Hypothalamus (tissue), 51 donors: ENCODE measurements at places on chromosomes 3 and 15.
A peak's percentile ranks its signal among the peaks of the same experiment; 100 is the strongest.

- no peak for DNase-seq
These were observed 163.1 kb downstream of the CLSTN2 start for GRCh38 chr3:140097874-140098635.

DNA sequence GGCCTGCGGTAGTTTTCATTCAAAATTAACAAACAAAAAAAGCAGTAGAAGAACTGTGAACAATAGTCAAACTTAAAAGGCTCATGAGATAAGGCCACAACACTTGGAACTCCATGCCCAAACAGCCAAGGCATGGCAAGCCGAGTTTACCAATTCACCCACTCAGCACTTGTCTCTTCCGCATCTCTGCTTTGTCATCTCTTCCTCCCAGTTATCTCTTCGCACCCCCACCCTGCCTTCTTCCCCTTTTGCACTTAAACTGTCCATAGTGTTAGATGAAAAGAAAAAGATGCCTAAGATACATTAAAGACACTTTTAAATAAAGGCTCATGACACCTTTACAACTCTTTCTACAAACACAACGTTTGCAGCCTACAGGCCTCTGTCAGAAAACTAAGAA lies 11.1 kb downstream of the TLE3 start:
- no peak for DNase-seq

GRCh38 chr3:3038201-3038991 lies 71.8 kb downstream of the IL5RA start:
- no peak for DNase-seq

DNA sequence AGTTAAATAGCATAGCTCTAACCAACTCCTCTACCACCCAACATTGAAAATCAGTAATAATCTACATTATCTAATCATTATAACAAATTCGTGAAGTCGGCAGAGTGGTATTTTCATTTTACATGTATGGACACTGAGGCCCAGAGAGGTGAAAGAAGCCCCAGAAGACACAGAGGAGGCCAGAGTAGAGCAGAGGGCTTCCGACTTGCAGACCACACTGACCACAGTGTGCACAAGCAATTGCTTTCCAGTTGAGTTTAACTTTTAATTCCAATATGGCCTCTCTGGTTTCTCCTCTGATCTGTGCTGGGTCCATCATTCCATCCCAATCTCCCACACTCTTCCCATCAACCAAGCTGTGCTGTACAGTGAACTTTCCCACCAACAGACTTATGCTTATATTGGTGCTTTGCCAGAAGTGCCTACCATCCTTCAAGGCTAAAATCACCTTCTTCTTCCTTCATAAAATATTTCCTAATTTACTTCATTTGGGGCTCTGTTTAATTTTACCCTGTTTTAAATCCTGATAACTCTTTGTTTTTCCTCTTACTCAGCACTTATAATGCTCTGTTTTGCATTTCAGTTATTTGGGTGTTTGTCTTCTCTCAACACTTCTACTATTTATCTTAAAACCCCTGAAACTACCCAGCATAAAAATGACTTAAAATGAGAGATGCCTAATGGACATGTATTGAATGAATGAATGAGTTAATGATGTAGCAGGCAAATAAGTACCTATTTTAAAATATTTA lies 81.8 kb upstream of the TNFSF10 start:
- no peak for DNase-seq

DNA sequence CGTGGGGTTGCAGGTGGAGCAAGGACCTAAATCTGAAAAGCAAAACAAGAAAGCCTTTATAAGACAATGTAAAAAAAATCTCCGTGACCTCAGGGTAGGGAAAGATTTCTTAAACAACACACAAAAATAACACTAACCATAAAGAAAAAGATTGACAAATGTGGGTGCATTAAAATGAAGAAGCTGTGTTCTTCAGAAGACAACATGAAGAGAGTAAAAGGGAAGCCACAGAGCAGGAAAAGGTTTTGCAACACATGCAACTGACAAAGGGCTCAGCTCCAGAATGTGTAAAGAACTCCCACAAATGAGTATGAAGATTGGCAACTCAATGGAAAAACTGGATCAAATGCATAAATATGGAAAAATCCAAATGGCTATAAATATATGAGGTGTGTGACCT lies 74.2 kb downstream of the MAGEF1 start:
- DNase-seq: no peak

GRCh38 chr3:42127226-42127625 lies 36.1 kb downstream of the TRAK1 start:
- DNase-seq: no peak

DNA sequence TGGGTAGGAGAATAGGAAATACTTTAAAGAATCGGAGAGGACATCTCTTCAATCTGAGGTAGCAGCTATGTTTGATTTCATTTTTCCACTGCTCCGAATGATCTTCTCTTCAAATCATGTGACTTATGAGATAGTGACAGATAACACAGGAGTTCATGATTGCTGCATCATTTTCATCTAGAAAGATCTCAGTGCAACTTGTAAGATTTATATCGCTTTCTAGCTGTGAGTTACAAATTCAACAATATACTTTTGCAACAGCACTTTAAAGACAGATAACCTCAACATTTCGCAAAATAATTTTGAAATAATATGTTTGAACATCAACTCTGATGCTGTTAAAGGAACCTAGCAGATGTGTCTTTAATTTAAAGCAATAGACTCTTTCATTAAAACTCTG lies 99.9 kb upstream of the CCDC80 start:
- DNase-seq: no peak

DNA sequence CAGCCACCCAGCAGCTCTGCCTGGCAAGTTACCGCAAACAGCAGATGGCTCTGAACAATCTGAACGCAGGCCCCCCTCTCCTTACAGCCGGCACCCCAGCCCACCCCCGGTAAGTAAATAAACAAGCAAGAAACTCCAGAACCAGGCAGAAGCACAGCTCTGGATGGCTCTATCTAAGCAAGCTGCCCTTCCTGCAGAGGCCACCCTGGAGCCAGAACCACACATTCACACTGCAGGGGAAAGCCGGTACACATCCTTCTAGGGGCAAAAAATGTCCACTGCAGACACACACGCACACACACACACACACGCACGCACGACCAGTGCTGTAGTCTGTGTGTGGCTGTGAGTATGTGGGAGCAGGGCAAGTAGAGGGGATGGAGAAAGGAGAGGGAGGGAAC lies 63.9 kb downstream of the ADCY5 start:
- DNase-seq: no peak

GRCh38 chr15:101267320-101268104 lies 9.8 kb downstream of the SELENOS start:
- DNase-seq: peak; percentile 55
